ENCODE measurements at places on chromosomes 11 and 22.
A peak's percentile ranks its signal among the peaks of the same experiment; 100 is the strongest.

- DNase-seq: no peak
Observed at GRCh38 chr22:45102896-45103420, 60.8 kb upstream of the NUP50 start.

DNA sequence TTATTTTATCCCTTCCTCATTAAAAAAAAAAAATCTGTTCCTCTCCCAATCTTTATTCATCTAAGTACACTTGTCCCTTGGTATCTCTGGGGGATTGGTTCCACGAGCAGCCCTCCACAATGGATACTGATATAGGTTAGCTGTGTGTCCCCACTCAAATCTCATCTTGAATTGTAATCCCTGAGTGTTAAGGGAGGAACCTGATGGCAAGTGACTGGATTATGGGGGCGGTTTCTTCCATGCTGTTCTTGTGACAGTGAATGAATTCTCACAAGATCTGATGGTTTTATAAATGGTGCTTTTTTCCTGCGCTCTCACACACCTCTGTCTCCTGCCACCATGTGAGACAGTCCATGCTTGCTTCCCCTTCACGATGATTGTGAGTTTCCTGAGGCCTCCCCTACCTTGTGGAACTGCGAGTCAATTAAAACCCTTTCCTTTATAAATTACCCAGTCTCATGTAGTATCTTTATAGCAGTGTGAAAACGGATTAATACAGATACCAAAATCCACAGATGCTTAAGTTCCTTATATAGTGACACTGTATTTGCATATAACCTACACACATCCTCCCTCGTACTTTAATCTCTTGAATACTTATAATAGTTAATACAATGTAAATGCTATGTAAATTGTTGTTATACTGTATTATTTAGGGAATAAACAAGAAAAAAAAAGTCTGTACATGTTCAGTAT is 62.0 kb downstream of the PACS1 start:
- DNase-seq: no peak

- DNase-seq: no peak
Observed at GRCh38 chr11:123006860-123007542, 25.4 kb upstream of the BSX start.

DNA sequence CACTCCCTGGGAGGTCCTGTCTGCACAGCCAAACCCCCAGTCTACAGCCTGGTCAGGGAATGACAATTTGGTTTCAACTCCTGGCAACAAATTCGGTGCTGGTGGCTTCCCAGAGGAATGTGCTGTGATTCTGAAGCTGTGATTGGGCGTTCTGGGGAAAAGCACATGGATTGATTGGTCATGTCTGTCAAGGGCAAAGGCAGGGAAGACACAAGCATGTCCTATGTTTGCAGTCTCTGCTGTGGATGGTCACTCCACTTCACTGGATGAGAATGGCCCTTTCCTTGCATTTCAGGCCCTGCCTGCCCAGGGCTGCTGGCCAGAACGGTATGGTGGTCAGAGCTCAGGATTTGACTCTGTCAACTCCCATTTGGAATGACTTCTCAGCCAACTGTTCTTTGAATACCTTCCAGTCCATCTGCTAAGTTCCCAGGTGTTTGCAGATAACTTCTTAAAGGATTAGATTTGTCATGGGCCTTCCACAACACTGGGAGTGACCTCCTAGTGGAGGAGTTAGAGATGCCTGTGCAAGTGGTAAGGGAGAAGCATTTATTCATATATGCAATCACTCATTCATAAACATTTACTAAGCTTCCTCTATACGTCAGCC is 42.7 kb downstream of the SGSM1 start:
- DNase-seq: no peak

GRCh38 chr11:117733316-117733715 is 63.7 kb downstream of the DSCAML1 start:
- DNase-seq: no peak

- no peak for DNase-seq
Observed at GRCh38 chr11:92911478-92911877, 58.0 kb upstream of the MTNR1B start.

DNA sequence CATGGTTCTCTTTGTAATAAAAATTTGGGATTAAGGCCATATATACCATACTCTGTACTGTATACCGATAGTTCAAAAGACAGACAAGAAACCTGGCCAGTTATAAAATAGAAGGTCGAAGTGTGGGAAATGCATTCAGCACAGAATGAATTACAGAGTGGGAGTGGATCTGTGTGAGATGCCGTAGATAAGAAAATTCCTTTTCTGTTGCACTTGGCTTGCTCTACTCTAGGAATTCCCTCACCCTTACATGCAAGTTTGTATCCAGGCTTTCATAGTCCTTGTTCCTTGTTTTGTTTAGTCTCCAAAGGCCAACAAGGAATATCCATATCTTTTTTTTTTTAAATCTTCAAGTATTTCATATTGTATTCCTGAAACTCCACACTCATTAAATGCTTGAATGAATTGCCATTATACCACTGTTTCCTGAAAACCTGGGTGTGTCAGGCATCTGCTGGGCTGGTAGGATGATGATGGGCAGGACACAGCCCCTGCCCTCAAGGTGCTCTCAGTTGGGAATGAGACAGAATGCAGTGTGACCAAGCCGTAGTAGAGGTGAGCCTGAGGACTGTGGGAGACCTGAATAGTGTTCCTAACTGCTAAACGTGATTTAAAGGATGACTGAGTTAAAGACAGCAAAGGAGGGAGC is 53.5 kb downstream of the TEAD1 start:
- DNase-seq: no peak

DNA sequence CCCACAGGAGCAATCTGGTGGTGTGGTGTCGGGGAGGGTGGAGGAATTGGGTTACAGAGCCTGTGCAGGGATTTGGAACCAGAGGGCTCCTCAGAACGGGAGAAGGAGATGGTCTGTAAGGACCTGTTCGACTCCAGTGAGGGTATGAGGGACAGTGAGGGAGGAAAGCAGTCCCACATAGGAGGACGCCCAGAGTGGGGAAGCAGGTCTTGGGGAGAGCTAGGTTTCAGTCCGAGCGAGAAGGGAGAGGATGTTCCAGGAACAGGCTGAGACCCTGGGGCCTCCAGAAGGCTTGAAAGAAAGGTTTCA is 32.0 kb upstream of the GNAZ start:
- DNase-seq: no peak

GRCh38 chr22:50498322-50498890 is 9.1 kb downstream of the LMF2 start:
- peak; percentile 68 for DNase-seq

DNA sequence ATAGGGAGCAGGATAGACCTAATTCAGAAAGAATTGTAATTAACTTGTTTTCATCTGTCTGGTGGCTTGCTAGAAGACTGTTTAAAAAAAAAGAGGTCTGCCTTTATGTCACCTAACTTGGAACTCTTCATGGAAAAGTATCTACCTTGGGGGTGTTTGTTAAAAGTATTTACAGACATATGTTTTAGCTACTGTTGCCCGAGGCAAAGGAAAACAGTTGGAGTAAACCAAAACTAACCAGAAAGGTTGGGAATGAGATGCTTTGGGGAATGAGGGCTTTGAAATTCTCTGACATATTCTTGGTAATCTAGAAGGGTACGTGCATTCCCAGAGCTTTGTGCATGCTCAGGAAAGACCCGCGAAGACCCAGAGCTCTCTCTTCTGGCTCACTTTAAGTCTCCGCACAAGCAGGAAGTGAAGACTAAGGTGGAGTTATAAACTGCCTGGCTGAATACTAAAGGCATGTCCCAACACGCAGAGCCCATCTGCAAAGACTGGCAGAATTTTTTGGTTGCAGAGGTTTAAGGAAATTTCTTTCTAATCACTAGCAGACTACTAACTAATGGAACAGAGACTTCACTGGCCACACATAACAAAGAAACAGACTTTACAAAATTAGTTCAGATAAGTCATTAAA is 33.2 kb downstream of the HIKESHI start:
- DNase-seq: no peak

GRCh38 chr11:88377646-88378045 is 40.1 kb upstream of the CTSC start:
- no peak for DNase-seq

GRCh38 chr11:37710031-37710430 is 1112.0 kb upstream of the RAG2 start:
- no peak for DNase-seq

DNA sequence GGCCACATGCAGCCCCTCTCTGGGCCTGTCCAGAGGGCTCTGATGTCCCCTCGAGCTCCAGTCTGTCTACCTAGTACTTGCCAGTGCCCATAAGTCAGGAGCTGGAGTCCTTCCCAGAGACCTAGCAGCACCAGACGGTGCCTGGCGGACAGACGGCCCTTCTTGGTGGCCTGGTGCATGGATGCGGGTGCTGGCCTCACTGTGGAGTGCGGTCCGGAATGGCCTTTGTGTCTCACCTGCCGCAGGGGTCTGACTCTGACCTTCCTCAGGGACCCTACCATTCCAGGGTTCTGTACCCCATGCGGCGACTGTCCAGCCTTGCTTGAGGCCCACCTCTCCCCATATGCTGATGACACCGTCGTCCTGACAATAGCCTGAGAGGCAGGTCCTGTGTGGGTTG is 29.4 kb upstream of the SMIM38 start:
- DNase-seq: no peak

GRCh38 chr22:47564158-47564450 is 801.7 kb downstream of the TBC1D22A start:
- no peak for DNase-seq

- DNase-seq: no peak
Observed at GRCh38 chr11:19642185-19643158, 70.2 kb upstream of the NAV2 start.

GRCh38 chr22:19434401-19434800 is 2.1 kb downstream of the MRPL40 start:
- no peak for DNase-seq

DNA sequence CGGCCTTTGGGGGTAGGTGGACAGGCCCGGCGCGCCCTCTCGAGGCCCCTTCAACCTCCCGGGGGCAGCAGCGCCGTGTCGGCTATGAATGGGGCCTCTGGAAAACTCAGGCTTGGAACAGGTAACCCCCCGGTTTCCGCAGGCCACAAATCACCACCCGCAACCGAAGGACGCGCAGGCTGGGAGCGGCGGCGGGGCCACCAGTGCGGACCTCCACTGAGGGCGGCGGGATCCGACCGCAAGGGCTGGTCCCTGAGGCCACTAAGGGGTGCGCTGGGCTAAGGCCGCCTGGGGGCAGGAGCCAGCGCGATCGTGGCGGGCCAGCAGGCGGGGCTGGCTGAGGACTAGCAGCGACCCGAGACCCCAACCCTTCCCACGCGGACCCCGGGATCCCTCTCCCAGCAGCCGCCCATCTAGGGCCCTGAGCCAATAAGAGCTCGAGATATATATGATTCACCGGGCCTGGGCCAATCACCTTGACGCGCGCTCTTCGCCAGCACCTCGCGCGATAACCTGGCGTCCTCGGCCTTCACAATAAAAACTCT is 609 bp upstream of the ATF4 start:
- DNase-seq: no peak

GRCh38 chr11:119108146-119108856 is 1.2 kb downstream of the C2CD2L start:
- no peak for DNase-seq

- no peak for DNase-seq
Observed at GRCh38 chr11:84812471-84812969, 814.6 kb downstream of the DLG2 start.

DNA sequence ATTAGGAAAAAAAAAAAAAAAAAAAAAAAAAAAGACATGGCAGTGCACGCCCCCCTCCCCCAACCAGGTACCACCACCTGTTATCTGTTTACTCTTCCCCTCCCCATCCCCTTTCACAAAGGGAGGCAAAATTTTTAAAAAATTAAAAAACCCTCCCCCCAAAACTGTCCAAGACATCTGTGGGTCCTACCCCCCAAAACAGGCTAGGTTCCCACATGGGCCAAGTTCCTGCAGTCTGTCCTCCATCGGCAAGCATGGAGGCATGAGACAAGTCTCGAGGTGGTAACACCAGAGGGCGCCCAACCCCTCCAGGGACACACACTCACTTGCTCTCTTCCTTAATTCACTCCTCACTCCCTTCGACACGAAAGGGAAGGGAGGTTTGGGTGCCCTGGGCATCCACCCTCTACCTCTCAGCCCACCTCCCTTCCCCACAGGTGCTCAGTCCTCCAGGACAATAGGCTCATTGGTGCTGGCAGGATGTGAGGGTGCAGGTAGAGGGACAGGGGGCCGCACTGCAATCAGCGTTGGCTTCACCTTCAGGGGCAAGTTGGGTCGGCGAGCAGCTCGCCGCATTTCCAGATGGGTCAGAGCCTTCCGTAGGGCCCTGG is 2.2 kb upstream of the TUT1 start:
- peak; percentile 73 for DNase-seq

GRCh38 chr11:65547446-65548125 is 10.6 kb downstream of the LTBP3 start:
- DNase-seq: no peak

DNA sequence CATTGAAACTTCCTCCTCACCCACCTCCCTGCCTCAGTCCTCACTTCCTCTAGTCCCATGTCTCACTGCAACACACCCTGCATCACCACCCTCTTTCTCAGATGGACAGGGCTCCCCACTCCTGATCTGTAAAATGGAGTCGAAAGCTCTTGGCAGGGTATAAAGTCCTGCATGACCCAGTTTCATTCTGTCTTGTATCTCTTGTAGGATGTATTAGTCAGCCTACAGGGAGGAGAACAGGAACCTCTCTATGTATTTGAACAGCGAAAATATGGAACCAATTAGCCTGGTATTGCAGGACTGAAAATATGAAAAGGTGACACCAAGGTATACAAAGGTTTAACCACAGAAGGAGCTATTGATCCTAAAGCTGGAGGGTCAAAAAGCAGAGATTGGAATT is 156.9 kb upstream of the SNX19 start:
- DNase-seq: no peak

DNA sequence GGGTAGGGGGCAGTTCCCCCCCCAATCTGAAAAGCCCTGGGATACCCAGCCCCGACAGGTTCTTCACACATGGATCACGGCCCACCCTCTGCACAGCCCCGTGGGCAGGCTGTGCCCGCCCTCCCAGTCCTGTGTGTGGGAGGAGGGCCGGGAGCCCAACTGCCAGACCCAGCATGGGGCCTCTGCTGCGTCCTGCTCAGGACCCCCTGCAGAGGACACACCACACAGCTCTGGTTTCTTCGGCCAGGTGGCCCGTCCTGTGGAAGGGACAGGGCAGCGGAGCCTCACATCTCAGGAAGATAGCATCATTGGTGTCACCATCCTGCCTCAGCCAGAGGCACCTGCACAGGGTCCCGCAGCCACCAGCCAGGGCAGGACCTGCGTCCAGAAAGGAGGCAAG is 396.0 kb downstream of the TBC1D22A start:
- no peak for DNase-seq

DNA sequence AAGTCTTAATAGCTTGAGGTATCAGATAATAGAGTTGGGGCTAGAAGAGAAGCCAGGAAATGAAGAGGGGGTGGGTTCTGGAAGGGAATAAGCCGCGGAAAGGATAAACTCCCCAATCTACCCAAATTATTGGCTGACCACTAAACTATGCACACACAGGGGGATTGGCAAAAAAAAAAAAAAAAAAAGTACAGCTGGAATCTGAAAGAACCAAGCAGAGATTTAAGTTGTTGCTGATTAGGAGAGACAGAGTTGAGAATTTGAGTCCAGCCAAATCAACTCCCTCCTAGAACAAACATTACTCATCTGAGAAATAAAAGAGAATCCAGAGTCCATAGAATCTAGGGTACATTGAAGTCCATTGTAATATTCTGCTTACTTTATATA is 134.9 kb downstream of the CCDC81 start:
- no peak for DNase-seq

GRCh38 chr22:41446057-41446501 is 522 bp downstream of the TOB2 start:
- peak; percentile 10 for DNase-seq

- no peak for DNase-seq
Observed at GRCh38 chr11:102416976-102417375, 35.6 kb downstream of the TMEM123 start.

Data from stimulated activated CD4-positive, alpha-beta T cell treated with anti-CD3 and anti-CD28 coated beads, Interleukin-2, amount 100 ng/mL, for 48 hours (primary cell).